ENCODE measurements at places on chromosomes 1 and 21.

DNA sequence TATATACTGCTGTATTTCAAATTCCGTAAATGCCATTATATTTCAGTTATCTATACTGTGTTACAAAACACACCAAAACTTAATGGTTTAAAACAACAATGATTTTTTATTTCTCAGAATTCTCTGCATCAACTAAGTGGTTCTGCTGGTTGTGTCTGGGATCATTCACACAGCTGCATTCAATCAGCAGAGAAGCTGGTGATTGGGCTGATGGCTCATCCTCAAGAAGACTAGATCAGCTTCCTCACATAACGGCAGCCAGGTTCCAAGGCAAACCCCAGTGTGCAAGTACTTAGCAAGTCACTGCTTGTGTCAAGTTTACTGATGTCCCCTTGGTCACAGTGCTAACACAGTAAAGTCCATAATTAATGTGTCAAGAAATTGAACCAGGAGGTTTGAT, 86.3 kb upstream of the VANGL1 start:
- DNase-seq, result no peak

GRCh38 chr1:119779869-119780356, 11.2 kb upstream of the HMGCS2 start:
- DNase-seq, result no peak

- no peak for DNase-seq
These were observed 32.1 kb downstream of the FOXD2 start for GRCh38 chr1:47469910-47470309.

DNA sequence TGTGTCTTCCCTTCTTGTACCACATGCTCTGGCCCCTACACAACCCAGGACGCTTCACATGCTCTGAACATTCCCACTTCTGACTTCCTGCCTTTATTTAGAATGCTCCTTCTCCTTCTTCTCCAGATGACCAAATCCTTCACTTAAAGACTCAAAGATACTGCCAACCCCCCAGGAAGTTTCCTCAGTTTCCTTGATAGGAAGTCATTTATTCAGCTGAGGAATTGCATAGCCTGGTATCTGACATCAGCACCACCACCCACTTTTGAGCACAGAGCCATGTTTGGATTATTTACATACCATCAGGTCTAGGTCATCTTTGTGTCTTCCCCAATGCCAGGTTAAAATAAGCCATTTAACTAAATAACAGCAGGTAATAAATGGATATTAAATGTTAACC, 42.4 kb downstream of the GFI1 start:
- DNase-seq, result no peak

DNA sequence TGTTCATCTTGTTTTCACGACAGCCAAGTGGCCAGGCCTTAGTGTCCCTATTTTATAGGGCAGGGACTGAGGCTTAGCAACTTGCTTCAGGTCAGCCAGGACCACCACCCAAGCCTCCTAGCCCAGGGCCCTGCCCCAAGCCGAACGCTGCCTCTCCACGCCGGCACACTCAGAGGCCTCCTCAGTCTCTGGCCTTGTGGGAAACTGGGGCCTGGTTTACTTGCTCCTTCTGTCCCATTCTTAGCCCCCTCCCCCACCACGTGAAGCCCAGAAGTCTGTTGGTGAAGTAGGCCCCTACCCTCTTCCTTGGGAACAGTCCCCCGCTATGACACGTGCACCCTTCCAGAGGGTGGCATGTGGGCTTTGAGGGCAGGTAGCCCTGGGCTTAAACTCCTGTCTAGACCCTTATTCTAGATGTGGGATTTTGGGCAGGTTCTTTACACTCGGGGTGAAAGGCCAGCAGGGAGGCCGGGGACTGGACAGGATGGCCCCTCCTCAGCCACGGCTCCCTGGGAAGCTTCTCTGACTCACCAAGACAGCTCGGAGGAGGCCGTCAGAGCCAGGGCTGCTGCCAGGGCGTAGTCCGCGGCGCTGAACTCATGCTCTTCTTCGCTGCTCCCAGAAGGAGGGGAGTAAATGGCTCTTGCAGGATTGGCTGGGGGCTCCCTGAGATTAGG, 4.3 kb downstream of the MYOM3 start:
- no peak for DNase-seq

GRCh38 chr1:218671573-218671972, 326.4 kb downstream of the TGFB2 start:
- DNase-seq, result peak; percentile 98

DNA sequence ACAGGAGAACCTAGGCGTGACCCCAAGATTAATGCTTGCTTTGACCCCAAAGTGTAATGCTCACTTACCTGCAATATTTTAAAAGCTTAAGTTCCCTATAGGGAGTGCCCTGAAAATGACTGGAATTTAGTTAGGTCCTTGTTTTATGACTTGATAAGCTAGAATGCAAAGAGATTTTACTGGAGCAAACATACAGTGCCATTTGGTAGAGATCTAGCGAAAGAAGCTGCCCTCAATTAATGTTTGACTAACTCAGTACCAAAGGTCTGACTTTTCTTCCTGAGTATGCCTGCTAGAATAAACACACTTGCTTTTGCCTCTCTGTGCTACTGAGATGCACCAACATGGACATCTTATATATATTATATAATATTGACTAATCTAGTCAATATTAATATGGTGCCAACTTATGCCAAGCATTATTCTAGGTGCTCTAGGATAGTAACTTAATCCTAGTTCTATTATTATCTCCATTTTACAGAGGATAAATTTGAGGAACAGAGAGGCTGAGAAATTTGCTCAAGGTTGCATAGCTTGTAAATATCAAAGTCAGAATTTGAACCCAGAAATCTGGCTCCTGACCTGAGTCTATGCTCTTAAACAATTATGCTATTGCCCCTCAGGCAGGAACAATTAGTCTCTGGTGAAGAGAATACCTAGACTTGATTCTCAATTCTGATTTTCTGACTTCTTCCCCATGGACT, 18.2 kb downstream of the S100A10 start:
- no peak for DNase-seq

DNA sequence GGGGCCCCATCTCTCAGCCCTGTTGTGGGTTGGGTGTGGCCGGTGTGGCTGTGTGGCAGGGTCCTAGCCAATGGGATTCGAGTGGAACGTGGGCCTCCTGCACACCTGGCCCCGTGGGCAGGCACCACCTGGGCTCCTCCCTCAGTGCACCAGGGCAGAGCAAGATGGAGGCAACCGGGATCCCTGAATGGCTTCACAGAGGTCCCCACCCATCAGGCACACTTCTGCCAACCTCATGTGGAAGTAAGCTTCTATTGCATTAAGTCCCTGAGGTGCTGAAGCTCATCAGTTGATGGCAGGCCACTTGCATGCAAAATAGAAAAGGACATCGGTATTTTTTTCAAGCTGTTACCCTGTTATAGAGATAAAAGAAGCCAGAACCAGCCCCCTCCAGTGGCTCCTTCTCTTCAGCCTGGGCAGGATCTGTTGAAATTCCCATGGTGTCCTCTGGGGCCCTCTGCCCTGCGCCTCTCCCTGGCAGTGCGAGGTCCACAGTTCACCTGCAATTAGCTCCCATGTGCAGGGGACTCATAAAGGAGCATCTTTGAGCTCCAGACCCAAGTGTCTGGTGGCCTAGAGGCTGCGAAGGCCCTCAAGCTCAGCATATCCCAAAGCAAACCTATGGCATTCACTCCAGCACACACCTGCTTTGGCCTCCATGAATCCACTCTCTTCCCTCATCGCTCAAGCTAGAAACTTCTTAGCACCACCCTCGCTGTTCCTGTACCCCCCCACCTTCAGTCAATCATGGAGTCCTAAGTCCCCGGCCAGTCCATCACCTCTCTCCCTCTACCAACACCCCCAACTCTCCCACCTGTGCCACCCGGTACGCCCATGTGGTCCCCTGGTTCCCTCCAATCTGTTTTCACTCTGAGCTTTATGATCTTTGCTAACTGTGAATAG, 2.1 kb upstream of the SLC45A1 start:
- DNase-seq, result no peak

DNA sequence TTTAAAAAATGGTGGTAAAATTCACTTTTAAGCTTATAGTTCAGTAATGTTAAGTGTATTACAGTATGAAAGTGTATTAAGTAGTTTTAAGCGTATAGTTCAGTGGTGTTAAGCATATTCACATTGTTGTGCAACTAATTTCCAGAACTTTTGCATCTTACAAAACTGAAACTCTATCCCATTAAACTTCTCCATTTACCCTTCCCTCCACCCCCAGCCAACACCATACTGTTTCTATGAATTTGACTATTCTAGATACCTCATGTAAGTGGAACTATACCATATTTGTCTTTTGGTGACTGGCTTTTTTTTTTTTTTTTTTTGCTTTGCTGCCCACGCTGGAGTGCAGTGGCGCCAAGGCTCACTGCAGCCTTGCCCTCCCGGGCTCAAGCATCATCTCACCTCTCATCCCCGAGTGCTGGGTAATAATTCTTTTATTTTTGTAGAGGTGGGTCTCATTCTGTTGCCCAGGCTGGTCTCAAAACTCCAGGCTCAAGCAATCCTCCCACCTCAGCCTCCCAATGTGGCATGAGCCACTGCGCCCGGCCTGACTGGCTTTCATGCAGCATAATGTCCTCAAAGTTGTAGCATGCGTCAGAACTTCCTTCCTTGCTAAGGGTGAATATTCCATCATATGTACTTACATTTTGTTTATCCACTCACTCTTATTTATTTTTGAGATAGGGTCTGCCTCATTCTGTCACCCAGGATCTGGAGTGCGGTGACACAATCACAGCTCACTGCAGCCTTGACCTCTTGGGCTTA, 45.1 kb upstream of the BMP8B start:
- no peak for DNase-seq

- no peak for DNase-seq
These were observed 6.5 kb upstream of the FGGY start for GRCh38 chr1:59290193-59290949.

GRCh38 chr1:171110621-171111326, 20.1 kb downstream of the FMO3 start:
- DNase-seq, result no peak

DNA sequence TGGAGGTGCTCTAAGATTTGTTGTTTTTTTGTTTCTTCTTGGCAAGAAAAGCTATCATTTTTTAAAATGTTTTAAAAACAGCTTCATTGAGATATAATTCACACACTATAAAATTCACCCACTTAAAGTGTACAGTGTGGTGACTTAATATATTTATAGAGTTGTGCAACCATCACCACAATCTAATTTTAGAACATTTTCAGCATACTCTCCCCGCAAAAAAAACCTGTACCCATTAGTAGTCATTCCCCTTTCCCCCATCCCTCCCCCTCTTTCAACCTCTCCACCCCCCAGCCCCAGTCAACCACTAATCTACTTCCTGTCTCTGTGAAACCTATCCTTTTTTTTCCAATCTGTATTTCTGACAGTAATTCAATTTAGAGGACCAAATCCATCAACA, 30.6 kb downstream of the ZC3H11B start:
- DNase-seq, result no peak

GRCh38 chr1:162471290-162471853, 26.2 kb upstream of the UHMK1 start:
- DNase-seq, result no peak

DNA sequence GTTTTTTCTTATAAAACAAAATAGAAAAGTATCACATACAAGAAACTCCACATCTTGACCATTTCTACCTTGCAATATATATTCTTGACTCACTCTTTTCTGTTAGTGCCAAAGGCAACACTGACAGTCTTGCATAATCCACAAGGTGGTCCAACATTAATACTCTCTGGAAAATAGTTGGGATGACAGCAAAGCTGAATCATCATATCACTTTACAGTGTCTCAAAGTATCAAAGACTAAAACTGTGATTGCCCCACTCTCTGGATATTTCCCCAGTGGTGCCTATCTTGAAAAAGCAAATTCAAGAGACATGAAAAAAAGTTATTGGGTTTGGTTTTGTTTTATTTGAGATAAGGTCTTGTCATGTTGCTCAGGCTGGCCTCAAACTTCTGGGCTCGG, 14.6 kb upstream of the TGFBR3 start:
- no peak for DNase-seq

DNA sequence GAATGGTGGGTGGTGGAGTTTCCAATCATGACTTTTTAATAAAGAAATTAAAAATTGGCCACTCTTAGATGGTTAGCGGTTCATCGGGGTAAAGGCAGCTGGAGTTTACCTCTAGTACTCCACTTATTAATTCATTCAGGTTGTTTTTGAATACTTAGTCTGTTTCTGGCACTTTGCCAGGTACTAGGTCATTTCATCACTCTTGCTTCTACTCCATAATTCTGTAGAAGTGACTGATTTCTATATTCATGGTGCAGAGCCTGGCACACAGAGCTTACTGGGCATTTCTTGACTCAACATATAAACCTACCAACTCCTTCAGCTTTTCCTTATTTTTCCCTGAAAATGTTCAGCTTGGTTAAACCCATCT, 31.5 kb downstream of the FOXD2 start:
- no peak for DNase-seq

DNA sequence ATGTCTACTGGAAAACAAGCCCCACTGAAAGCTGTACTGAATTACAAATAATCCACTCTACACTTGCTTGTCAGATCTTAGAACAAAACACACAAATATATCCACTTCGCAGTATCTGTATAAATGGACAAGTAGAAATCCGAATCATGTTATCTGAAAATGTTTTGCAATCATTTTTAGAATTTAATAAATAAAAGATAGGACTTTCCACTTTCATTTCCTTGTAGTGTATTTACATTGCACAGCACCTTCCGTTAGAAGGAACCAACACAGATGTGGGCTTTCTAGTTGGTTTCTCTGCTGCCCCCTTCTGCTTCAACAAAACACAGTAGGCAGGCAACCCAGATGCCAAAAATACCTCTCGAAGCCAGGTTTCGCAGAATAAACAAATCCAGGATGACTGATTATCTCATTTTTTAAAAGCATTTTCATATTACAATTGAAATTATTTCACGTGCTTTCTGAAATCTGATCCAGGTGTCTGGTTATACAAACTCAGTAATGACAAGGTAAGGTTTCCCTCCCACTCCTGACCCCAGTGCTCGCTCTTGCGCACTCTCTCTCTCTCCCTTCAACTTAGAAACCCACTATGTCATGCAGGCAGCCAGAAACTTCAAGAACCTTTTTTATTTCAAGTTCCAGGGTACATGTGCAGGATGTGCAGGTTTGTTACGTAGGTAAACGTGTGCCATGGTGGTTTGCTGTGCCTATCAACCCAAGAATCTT, 389.9 kb downstream of the SMYD3 start:
- no peak for DNase-seq

DNA sequence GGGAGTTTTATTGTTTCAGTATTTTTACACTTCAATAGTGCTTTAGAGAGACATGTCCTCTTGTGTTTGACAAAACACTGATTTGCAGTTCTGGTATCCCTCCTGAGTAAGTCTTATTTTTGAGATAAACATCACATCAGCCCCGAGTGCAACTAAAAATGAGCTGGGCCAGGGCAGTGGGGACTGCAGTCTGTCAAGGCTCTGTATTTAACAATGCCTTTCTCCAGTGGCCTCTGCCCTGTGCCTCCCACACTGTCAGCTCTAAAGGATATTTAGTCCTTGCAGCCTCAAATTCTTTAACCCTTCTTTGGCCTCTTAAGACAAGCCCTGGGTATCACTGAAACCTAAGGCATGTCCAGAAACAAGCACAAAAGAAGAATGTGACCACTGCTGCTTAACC, 160.6 kb downstream of the ST6GALNAC5 start:
- DNase-seq, result no peak

DNA sequence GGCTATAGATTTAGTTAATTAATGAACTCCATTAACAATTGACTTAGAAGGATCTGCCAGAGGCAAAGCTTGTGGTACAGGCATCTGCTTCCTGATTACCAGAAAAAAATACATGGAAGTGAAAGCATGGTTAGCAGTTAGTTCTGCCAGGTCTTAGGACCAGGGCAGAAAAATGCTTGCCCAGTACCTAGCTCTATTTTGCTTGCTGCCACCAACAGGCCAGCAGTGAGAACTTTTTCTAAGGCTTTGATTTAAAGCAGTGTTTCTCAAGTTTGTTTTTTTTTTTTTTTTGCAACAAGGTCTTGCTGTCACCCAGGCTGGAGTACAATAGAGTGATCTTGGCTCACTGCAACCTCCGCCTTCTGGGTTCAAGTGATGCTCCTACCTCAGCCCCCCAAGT, 16.4 kb upstream of the MTF1 start:
- DNase-seq, result no peak
